ENCODE measurements at places on chromosomes 6 and 20. TPM values are rescaled to one million over a fixed set of nuclear protein-coding genes. Genes with fewer than 3 reads are reported as not detected.

GRCh38 chr20:8587810-8588209, 455.7 kb downstream of the PLCB1 start:
- H3K4me3 ChIP-seq = no peak overlapping the region
- H3K4me1 ChIP-seq = no peaks in the 10 kb centered on the region
- no peak overlapping the region for H3K27ac ChIP-seq
- no peaks in the 10 kb centered on the region for H3K27me3 ChIP-seq
- no peaks in the 10 kb centered on the region for H3K36me3 ChIP-seq
- DNase-seq = no peak

DNA sequence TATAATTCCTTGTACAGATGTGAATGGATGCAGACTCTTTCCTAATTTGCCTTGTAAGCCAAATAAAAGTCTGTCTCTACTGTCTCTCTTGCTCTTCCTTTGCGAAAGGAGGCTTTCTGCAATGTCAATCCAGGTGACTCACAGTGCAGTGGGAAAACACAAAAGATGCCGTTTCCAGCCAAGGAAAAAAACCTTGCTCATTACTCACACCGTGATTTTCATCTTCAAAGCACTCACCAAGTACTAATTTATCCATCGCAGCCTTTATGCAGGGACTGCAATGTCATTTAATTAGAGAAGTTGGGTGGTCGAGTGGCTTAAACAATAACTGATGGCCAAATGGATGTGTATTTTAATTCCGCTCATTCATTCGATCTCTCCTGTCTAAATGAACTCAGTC, 23.8 kb downstream of the SAYSD1 start:
- DNase-seq = no peak
- no peak overlapping the region for H3K4me3 ChIP-seq
- no peaks in the 10 kb centered on the region for H3K27me3 ChIP-seq
- no peaks in the 10 kb centered on the region for H3K36me3 ChIP-seq
- no peak overlapping the region for H3K27ac ChIP-seq

GRCh38 chr6:36930483-36930882, 24.1 kb upstream of the PI16 start:
- no peak overlapping the region for H3K27ac ChIP-seq
- H3K27me3 ChIP-seq = no peaks in the 10 kb centered on the region
- no peaks in the 10 kb centered on the region for H3K4me1 ChIP-seq
- no peaks in the 10 kb centered on the region for H3K36me3 ChIP-seq
- H3K4me3 ChIP-seq = no peak overlapping the region
- no peak for DNase-seq

GRCh38 chr6:89888871-89889270, 5.4 kb upstream of the GJA10 start:
- no peaks in the 10 kb centered on the region for H3K27me3 ChIP-seq
- no peaks in the 10 kb centered on the region for H3K36me3 ChIP-seq
- H3K4me3 ChIP-seq = no peak overlapping the region
- no peak overlapping the region for H3K27ac ChIP-seq

DNA sequence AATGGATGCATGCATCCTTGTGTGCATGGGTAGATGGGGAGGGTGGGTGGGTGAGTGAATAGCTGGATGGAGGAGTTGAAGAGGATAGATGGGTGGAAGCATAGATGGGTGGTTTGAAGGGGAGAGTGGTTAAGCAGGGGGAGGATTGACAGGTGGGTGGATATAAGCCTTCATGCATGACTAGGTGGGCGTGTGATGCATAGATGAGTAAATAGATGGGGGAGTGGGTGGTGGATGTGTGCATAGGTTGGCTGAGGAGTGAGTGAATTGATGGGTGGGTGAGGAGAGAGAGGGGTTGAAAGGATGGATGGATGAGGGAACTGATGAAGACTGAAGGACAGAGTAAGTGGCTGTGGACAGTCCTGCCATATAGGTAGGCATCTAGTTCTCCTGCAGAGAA, 4.5 kb downstream of the COL11A2 start:
- H3K4me3 ChIP-seq = no peak overlapping the region
- no peak overlapping the region for H3K27ac ChIP-seq
- no peak for DNase-seq
- no peaks in the 10 kb centered on the region for H3K27me3 ChIP-seq

DNA sequence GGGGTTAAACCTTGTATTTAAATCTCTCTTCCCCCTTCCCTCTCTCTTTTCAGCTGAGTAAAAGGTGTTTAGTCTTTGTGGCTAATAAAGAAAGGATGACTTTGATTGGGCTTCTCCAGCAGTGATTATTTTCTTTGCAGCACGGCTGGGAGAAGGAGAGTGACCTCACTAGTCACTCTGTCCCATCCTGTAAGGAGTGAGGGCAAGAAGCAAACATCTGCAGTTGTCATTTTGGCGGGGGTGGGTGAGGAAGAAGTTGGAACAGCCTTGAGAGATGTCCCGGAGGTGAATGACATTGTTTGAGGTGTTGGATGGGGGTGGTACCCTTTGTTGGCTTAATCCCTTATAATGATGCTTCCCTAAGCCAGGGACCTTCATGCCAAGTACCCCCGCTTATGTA, 223.6 kb downstream of the EYA2 start:
- H3K27me3 ChIP-seq = no peaks in the 10 kb centered on the region
- no peak overlapping the region for H3K4me3 ChIP-seq
- no peak overlapping the region for H3K27ac ChIP-seq

FNDC1 gene
- total RNA-seq = 1.7 TPM
